ENCODE measurements at places on chromosomes 1 and 21. TPM values are rescaled to one million over a fixed set of nuclear protein-coding genes. Genes with fewer than 3 reads are reported as not detected.

G0S2 gene
- total RNA-seq = 6.6 TPM

TEDDM1 gene
- total RNA-seq = not detected

NBPF4 gene
- not detected for total RNA-seq

NUDT4B gene
- 11.2 TPM for total RNA-seq

NTNG1 gene
- total RNA-seq = 19.0 TPM

DCST2 gene
- total RNA-seq = 0.11 TPM

KRTAP13-2 gene
- total RNA-seq = not detected

DEGS1 gene
- 110 TPM for total RNA-seq
